ENCODE measurements at places on chromosomes 3 and 15.

GRCh38 chr3:171453180-171453886 is 6.9 kb downstream of the TNIK start:
- no peak for DNase-seq

DNA sequence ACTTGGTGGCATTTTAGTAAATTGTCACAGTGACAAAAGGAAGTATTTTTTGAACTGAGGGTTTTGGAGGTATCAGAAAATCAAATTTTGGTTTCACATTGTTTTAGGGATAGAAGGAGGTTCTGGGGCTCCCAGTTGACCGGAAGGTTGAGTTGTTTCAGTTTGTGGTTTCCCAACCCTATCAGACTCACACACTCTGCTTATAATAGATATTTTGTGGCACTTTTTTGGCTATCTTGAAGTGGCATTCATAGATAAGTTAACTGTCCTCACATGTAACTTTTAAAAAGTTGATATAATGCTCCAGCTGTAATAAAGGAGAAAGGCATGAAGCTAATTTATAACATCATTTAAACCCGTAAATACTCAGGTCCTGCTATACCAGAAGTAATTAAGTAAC is 12.8 kb downstream of the ARMC8 start:
- no peak for DNase-seq

DNA sequence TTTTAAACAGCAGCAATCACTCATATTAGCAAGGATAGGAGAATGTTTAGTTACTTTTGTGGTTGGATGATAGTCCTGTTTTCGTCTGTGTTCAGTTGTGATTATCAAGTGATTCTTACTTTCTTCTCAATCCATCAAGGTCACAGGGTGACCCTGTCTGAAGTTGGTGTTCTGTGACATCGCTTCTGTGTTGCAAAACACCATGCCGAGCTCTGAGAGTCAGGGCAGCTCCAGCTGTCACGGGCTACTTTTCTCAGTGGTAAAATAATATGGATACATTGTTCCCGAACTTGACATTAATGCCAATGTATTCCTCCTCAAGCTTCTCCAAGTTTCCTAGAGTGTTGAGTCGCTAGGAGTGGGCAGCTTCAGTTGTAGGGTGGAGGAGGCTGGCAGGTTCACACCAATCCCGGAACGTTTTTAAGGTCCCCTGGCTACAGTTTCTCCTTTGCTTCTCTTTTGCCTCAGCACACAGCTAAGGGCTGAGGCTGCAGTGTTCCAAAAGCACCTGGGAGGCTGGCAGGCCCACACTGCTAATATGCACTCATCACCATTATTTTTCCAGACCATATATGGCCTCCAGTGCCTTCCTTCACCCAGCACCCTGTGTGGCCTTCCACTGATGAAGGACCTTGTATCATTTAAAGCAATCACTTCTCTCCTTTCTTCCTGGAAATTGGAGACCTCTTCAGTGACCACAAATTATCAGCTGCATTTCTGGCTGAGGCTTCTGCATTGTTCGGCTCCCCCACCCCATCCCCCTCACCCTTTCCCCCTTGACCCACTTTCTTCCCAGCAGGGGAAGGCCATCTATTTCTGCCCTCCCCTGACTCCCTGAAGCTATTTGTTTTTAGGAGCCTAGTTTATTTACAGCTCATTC is 25.8 kb downstream of the COLQ start:
- no peak for DNase-seq

DNA sequence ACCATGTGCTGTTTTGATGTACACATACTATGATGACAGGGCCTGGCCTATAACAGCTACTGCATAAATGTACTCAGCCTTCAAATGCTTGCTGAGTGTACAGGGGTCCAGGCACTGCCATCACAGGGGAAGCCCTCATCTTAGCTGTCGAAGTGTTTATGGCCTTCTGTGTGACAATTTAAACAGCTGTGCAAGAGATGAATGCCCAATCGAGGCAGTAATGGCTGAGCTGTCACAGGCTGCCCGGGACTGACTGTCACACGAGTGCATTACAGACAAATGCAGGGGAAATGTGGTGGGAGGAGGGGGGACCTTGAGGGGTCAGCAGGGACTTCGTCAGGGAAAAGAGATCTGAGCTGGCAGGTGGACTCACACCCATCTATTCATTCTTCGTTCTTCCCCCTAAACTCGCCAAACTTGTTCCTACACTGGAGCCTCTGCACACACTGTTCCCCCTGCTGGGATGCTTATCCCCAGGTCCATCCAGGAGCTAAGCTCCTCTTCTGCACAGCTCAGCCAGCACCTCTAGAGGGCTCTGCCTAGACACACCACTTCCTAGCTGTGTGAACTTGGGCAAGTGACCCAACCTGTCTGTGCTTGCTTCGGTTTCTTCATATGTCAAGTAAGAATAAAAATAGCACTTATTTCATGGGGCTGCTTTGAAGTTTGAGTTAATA is 156.2 kb upstream of the IQSEC1 start:
- DNase-seq = no peak

- no peak for DNase-seq
These were observed 6.3 kb downstream of the RBM15B start for GRCh38 chr3:51397392-51397791.

DNA sequence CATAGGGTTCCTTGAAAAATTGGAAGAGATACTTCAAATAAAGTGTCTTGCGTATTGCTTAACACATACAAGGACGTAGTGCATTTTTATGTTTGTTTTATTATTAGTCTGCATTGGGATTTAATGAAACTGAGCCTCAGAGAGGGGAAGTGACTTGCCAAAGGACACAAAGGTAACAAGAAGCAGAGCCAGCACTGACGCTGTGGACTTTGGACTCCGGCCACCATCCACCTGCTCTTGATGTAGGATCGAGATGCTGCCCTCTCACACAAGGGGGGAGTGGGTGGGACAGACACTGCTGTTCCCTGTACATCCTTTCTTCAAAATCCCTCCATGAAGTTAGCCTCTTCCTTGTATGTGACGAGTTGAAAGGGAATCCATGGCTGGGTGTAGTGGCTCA is 435.4 kb upstream of the RGMA start:
- DNase-seq = no peak

DNA sequence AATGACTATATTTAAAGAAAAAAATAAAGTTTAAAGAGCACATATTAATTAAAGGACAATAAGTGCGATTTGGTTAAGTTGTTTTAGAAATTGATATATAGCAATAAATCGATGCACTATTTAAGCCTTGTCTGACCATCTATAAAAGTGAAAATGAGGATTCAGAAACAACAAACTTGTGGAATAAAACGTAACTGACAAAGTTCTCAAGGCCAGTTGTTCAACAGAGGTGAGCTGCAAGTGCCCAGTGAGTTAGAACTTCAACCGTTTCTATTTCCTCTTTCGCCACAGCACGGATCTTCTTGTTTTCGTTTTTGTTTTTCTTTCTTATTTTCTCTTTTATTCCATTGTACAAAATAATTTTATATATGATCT is 724.9 kb upstream of the ARRDC4 start:
- DNase-seq = no peak

- DNase-seq = no peak
These were observed 722 bp downstream of the RBMS3 start for GRCh38 chr3:29281344-29282241.

GRCh38 chr3:156176048-156176447 is 55.7 kb downstream of the KCNAB1 start:
- no peak for DNase-seq

- DNase-seq = peak; percentile 54
These were observed 4.3 kb upstream of the TSEN2 start for GRCh38 chr3:12479919-12480427.

- DNase-seq = no peak
These were observed 34.5 kb downstream of the POMGNT2 start for GRCh38 chr3:43071313-43071893.

DNA sequence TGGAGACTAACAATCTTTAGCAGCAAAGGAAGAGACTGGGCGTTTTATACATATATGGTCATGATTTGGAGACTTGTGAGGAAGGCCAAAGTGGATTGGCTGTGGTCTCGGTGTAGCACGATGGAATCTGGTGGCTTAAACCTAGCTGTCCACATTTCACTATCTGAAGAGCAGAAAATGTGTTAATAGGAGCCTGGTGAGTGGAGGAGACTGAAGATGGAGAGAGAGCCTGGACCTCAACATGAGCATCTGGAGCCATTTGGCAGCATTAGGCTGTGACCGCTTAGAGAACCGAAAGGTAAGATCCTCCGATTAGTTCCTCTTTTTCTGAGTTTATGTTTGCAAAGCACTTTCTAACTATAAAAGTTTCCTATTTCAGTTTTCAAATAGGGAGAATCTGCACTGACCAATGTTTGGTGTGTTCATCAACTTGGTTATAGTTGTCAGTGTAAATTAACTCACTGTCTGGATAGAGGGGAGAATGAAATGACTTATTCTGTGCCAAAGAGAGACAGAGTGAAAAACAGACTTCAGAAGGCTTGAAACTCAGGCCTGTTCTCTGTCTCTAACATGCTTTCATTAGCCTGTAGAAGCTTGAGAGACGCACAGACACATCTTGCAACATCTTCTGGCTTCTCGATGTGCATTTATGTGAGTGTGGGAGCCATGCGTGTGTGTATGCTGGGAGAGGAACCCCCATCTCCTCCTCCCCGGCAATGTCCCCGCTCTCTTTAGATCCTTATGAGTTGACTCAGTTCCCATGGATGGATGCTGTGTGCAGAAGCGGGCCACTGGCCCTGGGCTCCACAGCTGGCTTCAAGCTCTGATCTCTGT is 244.7 kb upstream of the TBL1XR1 start:
- no peak for DNase-seq

- DNase-seq = no peak
These were observed 165.5 kb upstream of the TGFBR2 start for GRCh38 chr3:30440880-30441279.

DNA sequence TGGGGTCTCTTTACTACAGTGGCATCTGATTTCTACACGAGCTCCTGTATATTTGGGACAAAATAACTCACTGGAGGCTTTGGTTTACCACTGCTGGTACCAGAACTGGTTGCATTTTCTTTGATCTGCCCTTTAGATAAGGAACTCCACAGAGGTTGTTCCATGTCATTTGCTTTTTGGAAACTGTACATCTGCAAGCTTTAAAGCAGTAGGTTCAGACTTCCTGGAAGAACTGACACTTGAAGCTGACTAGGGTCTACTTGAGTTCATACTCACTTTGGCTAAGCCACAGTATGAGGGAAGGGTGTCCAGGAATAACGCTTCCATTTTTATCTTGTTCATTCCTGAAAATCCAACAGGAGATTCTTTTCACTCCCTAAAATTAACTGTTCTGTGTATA is 86.4 kb downstream of the WWTR1 start:
- no peak for DNase-seq

DNA sequence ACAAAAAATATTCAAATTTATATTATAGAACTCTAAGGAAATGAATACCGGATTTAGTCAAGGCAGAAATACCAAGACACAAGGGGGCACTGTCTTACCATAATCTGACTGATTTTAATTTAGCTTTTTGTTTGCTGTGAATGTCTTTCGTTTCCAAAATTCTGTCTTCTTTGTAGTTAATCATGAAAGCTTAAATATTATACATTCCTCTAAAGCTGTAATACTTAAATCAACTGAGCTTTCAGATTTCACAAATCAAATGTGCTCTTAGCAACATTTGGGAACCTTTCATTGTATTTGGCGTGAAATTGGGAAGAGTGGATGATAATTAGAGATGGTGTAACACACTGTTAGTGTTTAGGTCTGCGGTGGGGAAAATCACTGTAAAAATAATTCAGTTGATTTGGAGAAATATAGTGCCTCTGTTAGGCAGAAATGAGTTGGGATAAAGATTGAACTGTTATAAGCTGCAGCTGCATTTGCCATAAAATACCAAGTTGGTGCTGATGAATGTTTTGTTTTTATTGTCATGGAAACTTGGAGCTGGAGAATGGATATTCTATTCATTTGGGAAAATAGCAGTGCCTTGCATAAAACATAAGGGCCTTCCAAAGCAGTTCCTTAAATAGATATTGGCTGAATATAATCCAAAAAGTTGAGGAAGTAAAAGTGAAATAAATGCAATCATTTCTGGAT is 228.2 kb downstream of the TCF12 start:
- DNase-seq = peak; percentile 93

DNA sequence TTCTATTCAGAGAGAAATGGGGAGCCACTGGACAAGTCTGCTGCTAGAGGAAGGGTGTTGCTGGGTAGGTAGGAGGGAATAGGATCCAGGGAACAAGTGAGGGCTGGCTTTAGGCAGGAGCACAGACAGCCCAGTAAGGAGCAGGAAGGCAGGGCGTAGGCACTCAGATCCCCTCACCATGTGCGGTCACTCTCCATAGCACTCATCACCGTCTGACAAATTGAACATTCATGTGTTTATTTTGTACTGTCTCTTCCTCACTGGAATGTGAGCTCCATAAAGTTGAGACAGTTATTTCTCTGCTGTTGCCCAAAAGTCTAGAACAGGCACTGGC is 24.2 kb upstream of the LRRC34 start:
- no peak for DNase-seq

GRCh38 chr3:60355825-60356224 is 895.4 kb downstream of the FHIT start:
- DNase-seq = peak; percentile 86

DNA sequence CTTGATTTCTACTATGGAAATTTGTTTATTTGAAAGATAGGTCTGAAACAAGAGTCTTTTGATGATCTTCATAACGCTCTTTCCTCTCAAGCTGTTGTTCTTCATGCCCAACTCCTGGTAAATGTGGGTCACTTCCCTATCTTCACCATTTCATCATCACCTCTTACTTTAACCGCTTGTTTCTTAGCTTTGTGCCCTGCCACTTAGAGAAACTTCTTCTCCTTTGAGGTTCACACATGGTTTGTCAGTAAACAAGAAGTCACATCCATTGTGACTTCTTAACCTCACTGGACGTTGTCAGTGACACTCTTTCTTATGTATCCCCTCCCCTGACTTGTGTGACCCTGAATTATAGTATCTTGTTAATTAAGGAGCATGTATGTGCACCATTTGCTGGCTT is 16.9 kb upstream of the P2RY13 start:
- no peak for DNase-seq

GRCh38 chr3:3179407-3180094 is at the start of gene CRBN:
CRBN (minus strand) TSS chr3:3179691; CDS start chr3:3179687, 4 bp downstream.
- DNase-seq = peak; percentile 67

- no peak for DNase-seq
These were observed 198.4 kb upstream of the LPP start for GRCh38 chr3:187955587-187955952.

DNA sequence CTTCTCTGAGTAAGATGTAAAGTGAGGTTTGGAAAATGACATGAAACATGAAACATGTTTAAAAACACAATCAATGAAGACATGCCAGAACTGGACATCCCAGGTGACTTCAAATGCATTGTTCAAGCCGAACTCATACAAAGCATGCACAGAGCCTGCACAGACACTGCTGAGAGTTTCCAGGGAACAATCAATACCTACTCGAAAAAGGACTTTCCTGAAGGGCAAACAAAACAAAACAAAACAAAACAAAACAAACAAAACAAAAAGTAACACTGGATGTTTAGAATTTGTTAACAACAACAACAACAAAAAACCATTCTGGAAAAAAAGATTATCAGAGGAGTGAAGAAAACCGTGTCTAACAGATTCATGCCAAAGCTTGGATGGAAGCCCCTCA is 10.5 kb upstream of the TM4SF19 start:
- DNase-seq = no peak

- DNase-seq = no peak
These were observed 14.3 kb downstream of the IGDCC4 start for GRCh38 chr15:65408324-65409035.

- DNase-seq = no peak
These were observed 47.4 kb upstream of the WNT7A start for GRCh38 chr3:13927295-13927694.

GRCh38 chr3:87052499-87053260 is 61.7 kb upstream of the VGLL3 start:
- no peak for DNase-seq
